ENCODE measurements at places on chromosomes 5 and 9.

DNA sequence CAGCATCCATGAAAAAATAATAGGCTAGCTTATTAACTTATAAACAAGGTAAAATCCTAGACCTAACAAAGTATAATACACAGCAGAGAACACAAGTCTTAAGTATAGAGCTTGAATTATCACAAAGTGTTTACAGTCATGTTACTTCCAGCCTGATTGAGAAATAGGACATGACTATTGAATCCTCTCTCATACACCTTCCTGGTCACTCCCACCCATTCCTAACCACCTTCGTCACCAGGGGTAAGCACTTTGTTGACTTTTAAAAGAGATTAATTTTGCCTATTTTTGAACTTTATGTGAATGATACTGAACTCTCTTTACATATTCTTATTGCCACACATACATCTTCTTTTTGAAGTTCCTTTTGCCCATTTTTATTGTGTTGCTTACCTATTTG is 325.8 kb downstream of the PJA2 start:
- no peak for DNase-seq

DNA sequence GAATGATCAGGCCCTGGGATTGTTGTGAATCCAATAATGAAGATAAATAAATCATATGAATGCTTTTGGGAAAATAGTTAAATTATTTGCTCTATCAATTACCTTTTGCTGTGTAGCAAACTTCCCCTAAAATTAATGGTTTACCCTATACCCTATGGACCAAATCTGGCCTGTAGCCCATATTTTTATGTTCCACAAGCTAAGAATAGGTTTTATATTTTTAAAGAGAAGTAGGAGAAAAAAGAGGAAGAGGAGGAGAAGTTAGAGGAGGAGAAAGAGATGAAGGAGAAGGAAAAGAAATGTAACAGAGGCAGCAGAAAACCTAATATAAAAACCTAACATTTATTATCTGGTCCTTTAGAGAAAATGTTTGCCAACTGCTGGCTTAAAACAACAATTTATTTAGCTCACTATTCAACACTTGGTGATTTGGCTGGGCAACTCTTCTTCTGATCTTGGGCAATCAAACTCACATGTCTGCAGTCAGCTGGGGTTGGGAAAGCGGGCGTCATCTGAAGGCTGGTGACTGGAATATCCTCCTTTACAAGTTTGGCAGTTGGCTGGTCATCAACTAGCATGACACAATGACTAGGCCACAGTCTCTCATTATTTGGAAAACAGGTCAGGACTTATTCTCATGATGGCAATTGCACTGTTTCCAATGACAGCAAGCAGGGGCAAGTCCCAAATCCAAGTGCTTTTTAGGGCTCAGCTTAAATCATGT is 522.9 kb downstream of the RASEF start:
- DNase-seq: no peak

DNA sequence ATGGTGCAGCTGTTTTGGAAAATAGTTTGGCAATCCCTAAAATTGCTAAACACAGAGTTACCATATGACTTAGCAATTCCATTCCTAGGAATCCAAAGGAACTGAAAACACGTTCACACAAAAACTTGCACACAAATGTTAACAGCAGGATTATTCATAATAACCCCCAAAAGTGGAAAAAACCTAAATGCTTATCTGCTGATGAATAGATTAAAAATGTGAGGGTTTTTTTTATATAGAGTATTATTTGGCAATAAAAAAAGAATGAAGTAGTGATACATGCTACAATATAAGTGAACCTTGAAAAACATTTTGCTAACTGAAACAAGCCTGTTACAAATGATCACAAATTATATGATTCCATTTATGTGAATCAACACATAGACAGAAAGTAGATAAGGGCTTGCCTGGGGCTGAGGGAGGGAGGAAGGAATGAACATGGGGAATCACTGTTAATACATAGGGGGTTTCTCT is 45.1 kb upstream of the TRIO start:
- DNase-seq: peak; percentile 82

DNA sequence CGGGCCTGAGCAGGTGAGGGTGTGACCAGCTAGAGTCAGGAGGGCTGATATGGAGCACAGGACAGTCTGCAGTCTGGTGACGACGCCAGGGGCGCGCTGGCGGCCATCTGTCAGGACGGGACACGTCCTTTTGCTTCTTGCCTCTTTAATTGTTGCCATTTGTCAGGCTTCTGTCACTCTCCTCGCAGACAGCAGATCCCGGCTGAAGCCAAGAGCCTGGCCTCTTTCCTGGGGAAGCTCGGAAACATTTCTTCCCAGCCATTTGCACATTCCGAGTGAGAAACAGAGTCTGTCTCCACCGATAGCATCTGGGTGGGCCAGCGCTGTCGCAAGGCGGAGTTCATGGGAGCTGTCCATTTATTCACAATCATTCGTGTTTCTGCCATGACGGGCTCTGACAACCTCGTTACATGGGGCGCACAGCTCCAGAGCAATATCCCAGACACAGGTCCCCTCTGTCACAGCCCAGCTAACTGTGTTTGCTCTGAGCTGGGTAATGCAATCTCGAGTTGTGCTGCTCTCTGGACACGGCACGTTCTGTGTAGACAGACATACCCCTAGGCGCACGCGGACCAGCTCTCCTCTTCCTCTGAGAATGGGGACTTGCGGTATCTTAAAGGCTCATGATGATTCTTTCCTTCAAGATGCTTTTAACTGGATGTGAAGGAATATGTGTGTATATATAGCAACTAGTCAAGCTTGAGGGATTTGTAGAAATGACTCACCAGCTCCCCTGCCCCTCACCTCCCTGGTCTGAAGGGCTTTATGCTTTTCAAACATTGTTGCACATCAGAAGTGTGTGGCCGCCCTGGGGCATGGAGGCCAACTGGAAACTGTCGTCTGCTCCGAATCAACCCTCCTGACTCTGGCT is 105.3 kb upstream of the FCN2 start:
- DNase-seq: peak; percentile 74

GRCh38 chr5:125261505-125262250 is 515.2 kb upstream of the ZNF608 start:
- DNase-seq: no peak

DNA sequence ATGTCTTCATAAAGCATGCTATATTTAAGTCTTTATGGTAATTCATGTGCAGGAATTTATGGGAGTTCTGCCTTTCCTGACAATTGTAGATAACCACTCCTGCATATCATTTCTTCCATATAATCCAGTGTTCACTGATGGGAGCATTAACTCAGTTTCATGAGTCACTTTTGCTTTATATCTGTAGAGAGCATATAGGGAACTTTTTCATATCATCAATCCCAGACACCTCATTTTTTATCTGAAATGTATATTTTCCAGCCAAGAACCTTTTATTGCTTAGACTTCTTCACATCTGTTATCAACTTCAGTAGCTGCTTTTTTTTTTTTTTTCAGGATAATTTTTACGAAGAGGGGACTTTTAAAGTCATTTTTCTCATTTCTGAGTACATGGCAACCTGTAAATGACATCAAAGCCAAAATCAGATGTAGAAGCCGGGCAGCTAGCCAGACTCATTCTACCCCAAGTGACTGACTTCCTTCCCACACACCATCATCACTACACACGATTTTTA is 41.1 kb downstream of the NFX1 start:
- no peak for DNase-seq

- peak; percentile 14 for DNase-seq
These were observed 145.9 kb downstream of the FANCC start for GRCh38 chr9:95171596-95171995.

GRCh38 chr9:81052846-81053245 is 636.5 kb downstream of the TLE1 start:
- peak; percentile 71 for DNase-seq

GRCh38 chr9:70020217-70020616 is 23.4 kb upstream of the MAMDC2 start:
- no peak for DNase-seq

DNA sequence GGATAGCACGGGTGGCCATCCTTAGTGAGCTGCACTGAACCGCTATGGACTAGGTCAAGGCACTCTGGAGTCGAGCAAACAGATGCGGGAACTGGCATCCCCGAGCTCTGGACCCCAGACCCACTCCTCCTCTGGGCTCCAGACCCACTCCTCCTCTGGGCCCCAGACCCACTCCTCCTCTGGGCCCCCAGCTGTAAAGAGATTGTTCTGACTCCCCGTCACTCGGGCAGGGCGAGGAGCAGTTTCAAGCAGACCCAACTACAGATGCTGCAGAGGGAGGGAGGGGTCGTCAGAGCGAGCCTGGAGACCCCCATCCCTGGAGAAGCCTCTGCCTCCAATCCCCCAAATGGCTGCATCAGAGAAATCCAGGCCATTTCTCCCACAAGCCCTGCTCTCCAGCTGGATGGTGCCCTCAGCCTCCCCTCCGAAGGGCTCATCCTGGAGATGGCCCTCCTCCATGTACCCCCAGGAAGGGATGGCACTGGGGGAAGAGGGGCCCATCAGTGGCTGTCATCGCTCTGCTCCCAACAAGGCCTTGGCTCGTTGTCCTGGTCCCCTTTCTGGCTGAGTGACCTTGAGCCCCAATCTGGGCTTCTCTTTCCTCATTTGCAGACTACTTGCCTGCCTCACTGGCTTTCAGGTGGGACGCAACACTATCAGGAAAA is 38.7 kb downstream of the DUSP1 start:
- no peak for DNase-seq

DNA sequence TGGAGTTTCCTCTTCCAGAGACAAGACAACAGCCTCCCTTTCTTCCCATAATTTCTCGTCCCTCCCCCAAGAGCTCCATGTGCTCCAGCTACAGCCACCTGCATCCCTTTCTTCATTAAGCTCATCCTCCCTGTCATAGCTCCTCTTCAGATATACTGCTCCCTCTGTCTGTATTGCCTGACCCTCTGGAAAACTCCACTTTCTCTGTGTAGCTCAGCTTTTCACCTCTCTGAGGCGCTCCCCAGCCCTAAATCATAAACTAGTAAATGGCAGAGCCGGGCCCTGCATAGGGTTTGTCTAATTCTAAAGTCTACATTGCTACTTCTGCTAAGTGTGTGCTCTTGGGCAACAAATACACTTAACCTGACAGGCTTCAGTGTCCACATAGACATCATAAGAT is 8.8 kb upstream of the PLIN2 start:
- no peak for DNase-seq

DNA sequence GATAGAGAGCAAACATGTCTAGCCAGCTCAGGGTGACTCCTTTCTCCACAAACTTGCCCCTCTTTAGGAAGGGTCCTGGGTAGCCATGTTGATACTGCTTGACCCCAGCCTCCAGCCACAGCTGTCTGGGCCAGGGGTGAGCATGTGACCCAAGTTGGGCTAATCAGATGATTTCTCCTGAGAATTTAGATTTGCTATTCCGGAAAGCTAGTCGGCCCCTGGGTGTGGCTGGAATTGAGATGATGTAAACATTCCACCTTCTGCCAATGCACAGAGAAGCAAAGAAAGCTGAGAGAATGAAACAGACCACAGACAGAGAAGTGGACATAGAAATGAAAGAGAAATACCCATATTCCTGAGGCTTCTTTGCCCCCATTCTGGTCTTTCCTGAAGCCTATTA is 17.8 kb upstream of the B4GALT1 start:
- DNase-seq: peak; percentile 73

- DNase-seq: peak; percentile 15
These were observed 786.5 kb upstream of the ACO1 start for GRCh38 chr9:31597977-31598376.

DNA sequence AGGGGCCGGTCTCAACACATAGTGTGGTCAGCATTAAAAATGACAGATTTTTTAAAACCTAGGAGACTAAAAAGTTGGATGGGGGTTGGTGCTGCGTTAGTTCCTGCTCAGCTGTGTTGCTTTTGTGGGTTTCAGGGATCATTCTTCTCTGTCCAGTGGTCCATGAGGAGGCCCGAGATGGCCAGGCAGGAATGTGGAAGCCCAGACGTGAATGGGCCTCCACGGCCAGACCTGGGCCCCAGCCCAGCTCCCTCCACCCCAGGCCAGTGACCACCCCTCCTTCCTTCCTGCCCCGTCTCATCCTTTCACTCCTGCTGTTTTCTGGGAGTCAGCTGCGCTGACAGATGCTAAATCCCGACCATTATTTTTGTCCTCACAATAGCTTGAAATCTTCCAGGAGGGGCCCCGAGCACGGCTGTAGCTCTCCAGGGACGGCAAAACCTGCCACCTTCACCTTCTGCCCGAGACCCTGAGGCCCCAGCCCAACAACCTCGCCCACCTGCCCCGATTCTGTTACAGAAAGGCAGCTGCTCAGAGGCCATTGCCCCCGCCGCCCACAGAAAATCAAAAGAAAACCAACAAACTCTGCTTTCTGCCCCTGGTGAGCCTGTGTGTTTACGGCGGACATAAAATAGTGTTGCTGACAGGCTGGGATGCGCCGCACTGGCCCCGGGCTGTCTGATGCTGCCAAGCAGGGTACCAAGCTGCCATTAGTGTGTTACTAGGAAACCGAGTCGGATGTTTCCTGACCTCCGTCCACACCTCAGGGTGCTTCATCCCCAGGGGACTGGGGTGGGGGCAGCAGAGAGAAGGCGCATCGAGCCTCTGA is 83.7 kb upstream of the SARDH start:
- no peak for DNase-seq
